T-helper 1 cell (primary cell): ENCODE measurements at places on chromosomes 1 and 21.

GRCh38 chr1:148264374-148265276 is 112.5 kb upstream of the NBPF11 start:
- DNase-seq: no peak

DNA sequence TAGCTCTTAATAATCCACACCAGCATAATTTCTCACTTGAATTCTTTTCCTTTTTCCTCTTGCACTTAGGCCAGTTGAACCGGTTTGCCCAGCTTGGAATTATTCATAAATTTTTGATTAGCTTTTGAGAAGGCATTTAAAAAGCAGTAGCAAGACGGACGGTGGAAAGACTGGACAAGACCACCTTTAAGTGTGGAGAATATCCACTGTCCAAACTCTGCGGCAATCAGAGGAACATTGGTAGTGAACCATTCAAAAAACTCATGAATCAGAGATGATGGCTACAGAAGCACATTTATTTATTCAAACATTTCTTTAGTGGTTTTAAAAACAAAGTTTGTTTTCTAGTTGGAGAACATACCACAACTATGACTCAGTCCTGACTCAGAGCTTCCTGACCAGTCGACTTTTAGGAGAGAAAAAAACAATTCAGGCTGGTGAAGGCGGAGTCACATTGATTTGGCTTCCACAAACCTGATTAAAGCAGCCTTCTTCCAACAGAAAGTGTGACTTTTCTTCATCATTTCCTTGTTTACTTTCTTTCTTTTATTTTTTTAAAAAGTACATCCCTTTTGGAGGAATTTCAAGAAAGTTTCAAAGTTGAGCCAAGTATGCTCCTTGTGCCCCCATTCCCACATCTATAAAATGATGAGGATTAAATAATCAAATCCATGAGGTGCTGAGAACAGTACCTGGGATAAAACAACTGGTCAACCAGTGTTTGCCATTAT is 128.8 kb downstream of the ADSS2 start:
- no peak for DNase-seq

- DNase-seq: no peak
Observed at GRCh38 chr1:115373305-115373704, 35.3 kb upstream of the NGF start.

- DNase-seq: no peak
Observed at GRCh38 chr1:169681140-169681539, 30.3 kb downstream of the SELL start.

DNA sequence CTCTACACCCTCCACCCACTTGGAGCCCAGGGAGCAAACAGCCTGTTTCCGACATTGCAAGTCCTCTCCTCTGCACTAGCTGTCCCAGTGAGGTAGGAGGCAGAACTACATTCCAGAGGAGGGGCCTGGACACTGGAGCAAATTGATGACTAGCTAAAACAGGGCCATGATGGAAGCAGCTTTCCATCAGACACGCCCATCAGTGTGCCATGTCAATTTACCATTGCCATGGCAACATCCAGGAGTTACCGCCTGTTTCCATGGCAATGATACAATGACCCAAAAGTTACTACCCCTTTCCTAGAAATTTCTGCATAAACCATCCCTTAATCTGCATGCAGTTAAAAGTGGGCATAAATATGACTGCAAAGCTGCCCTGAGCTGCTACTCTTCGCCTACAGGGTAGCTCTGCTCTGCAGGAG is 647.1 kb downstream of the PTPRU start:
- no peak for DNase-seq

DNA sequence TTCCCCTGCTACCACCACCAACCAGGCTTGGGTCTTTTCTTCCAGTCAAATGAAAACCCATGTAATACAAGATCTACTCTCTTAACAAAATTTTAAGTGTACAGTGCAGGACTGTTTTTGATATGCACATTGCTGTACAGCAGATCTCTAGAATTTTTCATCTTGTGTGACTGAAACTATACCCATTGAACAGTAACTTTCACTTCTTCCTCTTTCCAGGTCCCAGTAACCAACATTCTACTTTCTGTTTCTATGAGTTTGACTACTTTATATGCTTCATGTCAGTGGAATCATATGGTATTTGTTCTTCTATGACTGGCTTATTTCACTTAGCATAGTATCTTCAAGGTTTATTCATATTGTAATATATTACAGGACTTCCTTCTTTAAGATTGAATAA is 45.3 kb upstream of the PLPPR4 start:
- DNase-seq: no peak

DNA sequence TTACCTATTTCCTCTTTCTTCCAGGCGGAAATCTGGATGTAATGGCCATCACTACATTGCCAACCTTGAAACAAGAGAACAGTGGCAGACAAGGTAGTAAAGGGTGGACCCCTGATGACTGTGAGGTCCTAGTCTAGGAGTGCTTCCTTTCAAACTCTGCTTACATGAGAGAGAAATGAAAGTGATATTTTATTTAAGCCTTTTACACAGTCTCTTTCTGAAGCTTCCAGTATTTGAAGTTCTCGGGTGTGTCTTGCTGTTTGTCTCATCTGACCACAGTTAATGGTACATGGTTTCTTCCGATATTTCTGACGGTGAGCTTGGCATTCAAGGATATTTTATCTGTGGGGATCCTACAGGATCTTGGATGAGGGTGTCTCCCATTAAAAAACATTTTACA is 215.2 kb downstream of the SLC45A1 start:
- DNase-seq: no peak

DNA sequence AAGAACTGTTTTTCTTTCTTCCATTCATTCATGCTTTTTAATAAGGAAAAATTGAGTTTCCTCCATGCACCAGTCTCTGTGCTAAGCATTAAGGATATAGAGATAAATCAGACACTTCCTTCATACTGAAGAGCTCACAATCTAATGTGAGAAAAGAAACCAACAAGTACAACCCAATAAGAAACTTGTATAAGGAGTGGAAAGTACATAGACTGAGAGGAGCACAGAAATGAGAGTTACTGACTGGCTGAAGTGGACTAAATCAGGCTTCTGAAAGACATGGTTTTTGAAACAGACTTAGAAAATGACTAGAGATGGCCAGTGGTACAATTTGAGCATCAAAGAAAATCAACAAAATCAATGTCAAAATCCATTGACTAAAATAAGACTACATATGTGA is 524.4 kb downstream of the PLPP3 start:
- no peak for DNase-seq

- DNase-seq: no peak
Observed at GRCh38 chr1:215054266-215054665, 28.3 kb upstream of the KCNK2 start.

DNA sequence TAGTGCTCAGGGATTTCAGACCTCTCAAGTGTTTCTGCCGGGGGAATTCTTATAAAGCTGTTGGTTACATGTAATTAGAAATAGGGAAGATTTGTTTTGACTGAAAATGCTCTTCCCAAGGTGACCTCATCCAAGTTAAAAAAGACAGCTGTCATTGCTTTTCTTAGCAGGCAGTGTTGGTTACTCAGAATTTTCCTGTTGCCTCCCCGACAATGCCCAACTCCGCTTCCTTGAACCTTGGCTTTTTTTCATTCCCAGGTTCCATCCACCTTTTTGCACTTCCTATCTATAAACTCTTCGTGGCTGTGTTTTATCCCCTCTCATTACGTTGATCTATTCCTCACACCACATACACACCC is 825 bp upstream of the DPH5 start:
- DNase-seq: no peak

GRCh38 chr1:201088395-201088794 is 23.8 kb downstream of the CACNA1S start:
- no peak for DNase-seq

DNA sequence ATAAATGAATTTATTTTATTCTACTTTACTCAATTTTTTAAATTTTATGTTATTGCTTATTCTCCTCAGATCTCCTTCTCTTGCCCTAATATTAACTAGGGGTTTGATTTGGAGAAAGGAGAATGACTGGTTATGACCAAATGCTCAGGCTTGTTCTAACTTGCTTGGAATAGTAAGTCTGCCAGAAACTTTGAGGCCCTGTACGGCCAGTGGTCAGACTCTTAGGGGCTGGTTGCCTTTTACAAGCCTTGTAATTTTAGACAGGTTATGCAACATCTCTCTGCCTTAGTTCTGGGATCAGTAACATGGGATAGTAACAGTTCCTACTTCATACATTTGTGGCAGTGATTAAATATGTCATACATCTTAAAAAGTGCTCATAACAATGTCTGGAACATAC is 279.5 kb downstream of the DUSP10 start:
- DNase-seq: no peak

GRCh38 chr21:41066086-41066938 is 101.6 kb upstream of the BACE2 start:
- no peak for DNase-seq

DNA sequence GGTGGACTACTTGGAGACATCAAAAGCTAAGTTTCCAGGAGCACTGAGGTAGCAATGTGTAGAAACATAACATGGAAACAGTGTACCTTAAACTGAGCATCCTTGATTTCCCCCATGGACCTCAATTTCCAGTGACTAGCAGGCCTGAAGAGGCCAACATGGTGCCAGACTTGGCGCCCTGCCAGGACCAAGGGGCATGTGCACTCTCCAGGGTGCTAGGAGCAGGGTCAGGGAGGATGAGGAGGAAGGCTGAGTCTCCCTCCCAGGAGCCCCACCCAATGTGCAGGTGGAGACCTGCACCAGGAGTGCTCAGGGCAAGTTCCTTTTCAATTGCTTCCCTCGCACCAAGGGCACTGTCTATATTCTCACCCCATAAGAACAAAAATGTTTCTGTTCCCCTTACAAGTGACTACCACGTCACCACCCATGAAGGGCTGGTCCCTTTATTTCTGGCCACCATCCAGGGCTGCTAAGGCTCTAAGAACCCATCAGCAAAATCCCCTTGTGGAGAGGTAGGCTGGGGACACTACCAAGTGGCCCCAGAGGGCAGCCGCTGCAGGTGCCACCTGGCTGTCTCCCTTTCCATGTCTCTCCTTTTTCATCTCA is 39.2 kb downstream of the MX1 start:
- no peak for DNase-seq

GRCh38 chr1:182586380-182586779 is 2.7 kb downstream of the RNASEL start:
- no peak for DNase-seq

GRCh38 chr21:41622831-41623548 is 115.0 kb upstream of the TMPRSS2 start:
- DNase-seq: no peak

- no peak for DNase-seq
Observed at GRCh38 chr21:44364151-44365053, 11.0 kb downstream of the TRPM2 start.

GRCh38 chr1:24203404-24203803 is 16.3 kb upstream of the IFNLR1 start:
- DNase-seq: no peak

DNA sequence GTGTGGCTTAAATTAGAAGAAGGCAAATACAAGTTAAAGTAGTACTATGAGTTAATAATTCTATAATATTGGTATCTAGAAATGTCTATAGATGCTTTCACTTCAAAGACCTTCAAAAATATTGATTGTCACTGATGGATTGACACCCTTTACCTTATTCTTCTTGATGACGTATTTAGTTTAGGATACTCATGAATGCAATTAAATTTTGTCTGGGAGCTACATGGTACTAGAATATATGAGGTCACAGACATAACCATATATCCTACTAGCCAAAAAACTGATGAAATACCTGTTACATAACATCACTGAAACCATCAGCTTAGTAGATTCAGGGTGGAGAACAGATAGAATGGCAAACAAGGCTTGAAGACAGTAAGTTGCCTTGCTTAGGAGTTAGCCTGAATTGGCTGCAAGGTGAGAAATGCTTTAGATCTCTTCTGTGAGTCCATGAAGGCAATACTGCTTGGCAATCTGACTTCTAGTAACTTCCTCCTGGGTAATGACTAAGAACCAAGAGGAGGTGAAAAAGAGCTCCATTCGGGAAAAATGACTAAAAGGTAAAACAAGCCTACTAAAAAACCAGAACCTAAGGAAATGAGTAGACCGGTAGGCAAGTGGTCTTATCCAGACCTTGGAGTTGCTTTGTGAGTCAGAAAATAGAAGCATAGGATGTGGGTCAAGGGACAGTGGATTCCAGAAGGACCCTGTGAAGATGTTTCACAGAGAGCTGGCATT is 16.9 kb upstream of the ARHGAP29 start:
- DNase-seq: no peak

DNA sequence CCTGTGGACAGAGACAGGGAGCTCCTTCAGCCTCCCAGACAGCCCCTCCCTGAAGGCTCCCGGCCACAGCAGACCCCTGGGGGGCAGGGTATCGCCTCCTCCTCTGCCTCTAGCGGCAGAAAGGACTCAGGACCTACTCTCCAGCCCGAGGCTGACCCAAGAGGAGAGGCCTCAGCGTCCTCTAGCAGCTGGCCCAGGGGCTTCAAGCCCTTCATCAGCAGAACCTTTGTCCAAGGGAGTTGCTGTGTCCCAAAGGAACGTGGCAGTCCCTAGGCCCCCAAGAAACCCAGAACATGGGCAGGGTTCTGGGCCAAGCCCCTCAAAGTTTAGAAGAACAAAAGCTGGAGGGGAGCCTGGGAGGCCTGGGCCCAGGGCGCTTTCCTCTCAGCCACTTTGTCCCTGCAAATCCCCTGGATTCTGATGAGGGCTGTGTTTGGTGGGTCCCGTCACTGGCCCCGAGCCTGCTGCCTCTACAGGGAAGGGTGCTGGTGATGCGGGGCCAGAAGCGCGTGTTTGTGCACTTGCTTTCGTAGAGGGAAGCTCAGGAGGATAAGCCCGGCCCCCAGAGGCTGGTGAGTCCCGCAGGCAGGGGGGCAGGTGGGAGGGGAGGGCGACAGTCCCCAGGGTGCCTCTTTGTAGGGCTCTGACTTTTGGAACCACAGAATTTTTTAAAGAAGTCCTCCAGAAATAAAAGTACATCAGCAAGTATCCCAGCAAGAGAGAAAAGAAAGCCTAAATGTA is 13.3 kb downstream of the ITGB2 start:
- no peak for DNase-seq

DNA sequence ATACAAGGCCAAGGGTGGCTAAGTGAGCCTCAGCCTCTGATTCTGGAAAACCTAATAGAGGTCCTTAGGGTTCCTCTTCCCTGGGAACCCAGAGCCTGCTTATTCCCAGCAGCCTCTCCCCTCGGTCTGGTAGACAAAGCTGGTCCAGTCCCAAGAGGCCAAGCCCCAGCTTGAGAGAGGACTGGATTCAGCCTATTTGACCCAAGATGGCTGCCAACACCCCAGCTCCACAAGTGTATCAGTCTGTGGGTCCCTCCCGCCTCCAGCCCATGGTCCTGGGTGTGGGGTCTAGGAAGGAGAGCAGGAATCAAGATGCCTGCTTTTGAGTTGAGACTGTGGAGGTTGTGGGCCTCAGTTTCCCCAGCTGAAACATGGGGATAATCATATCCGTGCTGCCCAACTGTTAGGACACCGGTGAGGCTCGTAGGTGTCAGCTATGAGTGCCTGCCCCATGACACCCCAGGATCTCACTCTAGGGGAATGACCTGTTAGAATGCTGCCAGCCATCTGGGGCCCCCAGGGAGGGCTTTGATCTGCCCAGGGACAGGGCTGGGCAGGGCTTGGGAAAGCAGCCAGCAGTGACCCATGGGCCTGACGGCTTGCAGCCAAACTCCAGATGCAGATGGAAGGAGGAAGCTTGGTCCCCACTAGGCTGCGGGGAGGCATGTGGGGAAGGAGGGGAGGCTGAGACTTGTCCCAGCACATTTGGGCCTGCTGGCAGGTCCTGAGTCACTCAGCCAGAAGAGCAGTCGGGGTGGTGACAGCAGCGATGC is 45.4 kb downstream of the NUAK2 start:
- DNase-seq: no peak
